Right renal pelvis (tissue), 4 donors: ENCODE measurements at places on chromosomes 5 and 9. TPM values are rescaled to one million over a fixed set of nuclear protein-coding genes. Genes with fewer than 3 reads are reported as not detected.

KIF4B gene
- polyA plus RNA-seq: 0.28 TPM

PCA3 gene
- 0.69 TPM for polyA plus RNA-seq

GRCh38 chr9:99491408-99492158 is 269.5 kb downstream of the SEC61B start:
- peak; percentile 8 for DNase-seq

DNA sequence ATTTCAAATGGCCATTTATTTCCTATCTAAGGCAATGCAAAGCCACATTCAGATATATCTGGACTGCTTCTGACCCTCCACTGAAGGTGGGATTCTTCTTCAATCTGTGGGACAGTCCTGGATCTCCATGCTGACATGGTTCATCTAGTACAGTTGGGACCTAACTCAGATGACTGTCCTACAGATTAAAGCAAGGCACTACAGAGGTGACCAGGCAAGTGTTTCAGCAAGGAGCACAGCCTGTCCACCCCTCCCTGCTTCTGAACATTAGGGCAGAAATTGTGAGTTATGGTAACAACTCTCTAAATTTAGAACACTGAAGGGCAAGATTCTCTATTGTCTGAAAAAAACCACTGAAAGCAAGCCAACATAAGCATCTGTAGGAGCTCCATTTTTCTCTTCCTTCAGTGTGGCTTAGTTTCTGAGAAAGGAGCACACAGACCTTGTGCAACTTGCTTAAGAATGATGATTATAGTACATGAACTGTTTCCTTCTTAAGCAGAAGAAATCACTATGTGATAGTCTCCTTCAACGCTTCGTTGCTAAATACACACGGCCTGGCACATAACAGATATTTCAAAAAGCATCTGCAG is 62.9 kb upstream of the BARX1 start:
- DNase-seq: no peak

DNA sequence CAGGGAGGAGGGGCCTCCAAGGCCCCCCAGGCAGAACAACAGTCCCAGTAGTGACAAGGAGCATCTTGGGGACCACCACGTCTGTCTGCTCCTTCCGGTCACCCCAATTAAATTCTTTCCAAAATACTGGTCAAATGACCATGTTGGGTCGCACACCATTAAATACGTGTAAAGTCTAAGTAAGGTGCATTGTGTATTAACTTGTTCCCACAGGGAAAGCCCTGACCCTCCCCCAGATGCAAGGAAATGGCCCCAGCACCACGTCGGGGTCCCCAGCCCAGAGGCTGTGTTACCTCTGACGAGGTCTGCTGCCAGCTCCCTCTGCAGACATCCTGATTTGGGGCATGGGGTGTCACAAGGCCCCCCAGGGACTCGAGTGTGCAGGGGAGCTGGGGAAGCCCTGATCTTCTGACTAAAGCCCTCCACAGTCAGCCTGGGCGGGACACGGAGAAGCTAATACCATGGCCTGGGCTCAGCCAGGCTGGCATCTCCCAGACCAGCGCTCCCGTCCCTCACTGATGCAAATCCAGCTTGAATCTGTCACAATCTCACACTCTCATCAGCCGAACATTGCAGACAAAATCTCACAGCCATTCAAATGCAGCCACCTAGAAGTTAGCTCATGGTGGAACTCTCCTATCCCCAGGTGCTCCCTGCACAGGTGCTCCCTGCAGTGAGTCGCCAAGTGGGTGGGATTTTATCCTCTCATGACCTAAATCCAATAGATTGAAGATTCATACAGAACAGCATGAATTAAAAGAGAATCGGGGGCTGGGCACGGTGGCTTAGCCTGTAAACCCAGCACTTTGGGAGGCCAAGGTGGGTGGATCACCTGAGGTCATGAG is 13.6 kb downstream of the TERT start:
- DNase-seq: no peak

DNA sequence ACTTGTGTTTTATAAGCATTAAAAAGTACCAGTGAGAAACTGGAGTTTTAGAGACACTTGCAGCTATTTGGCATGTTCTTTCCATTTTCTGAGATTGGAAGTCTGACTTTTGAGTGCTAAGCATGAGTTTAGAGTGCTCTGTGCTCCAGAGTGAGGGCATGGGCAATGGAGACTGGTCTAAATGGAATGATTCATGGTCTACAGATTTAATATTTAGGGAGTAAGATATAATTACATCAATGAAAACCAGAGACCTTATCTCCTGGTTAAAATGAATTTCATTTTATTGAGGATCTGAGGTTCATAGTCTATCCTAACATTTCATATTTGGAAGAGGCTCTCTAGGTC is 135.9 kb upstream of the RPS23 start:
- no peak for DNase-seq

GRCh38 chr9:137705443-137705863 is 86.6 kb downstream of the EHMT1 start:
- no peak for DNase-seq

TMC1 gene
- polyA plus RNA-seq: 0.69 TPM

DRD1 gene
- polyA plus RNA-seq: not detected

DNA sequence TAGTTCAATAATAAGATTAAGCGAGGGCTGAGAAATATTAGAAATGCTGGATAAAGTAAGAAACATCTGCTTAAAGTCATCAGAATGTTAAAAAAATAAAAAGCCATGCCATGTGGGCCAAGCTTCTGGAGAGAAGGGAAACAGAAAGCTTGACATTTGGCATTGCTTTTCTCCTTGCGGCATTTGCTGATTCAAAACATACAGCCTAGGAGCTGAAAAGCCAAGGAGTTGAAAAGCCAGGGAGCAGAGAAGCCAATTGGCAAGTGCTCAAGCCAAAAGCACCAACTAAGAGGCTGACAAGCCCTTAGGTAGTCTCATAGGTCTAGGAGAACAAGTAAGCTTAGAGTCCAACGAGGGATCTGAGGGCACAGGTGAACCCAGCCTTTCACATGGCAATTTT is 754.3 kb downstream of the TLE4 start:
- no peak for DNase-seq

DNA sequence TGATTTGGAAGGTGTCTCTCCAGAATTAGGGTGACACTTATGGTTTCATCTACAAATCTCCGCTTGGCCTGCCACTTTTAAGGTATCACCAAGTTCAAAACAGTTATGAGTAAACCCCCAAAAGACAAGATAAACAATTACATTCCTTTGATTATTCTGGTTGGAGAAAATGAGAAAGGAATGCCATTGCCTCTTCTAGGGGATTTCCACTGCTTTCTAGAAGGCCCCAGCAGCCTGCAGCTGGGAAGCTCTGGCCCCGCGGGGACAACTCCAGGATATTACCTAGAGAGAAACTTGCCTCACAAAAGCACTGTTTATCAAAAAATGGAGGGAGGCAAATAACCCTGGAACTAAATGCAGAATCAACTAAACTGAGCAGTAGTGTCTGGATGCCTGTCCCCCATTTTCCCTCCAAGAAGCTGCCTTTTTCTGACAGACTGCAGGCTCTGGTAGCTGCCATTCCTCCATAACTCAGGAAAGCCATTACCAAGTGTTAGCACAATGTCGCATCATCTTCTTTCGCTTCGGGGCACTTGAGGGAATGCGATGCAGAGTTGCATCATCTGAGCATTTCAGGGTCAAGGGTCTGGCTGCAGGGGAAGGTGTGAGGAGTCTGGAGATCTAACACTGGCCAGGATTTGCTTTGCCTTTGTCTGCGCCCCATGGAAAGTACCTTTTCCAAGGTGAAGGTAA is 71.5 kb upstream of the PLPP6 start:
- no peak for DNase-seq

CFAP157 gene
- polyA plus RNA-seq: 3.8 TPM

GRCh38 chr5:43425983-43426382 is 13.8 kb upstream of the CCL28 start:
- no peak for DNase-seq

DNA sequence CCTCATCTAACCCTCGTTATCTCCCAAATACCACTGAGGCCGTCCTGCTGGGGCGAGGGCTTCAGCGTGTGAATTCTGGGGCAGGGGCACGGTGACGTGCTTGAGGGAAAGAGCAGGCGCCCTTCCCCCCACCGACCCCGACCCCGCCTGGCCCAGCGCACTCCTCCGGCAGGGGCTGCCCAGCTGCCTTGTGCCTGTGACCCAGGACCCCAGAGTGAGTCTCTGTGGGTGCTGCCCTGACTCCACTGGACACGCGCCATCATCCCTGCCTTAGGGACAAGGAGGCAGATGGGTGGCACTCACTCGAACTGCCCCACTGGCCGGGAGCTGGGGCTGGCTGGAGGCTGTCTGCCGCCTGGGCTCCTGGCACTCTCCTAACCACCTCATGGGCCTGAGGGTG is 136.2 kb upstream of the LPCAT1 start:
- no peak for DNase-seq

ROPN1L gene
- 0.90 TPM for polyA plus RNA-seq

- no peak for DNase-seq
Observed at GRCh38 chr5:175257128-175257846, 186.7 kb downstream of the DRD1 start.
